ENCODE measurements at places on chromosomes 12 and 14.

DNA sequence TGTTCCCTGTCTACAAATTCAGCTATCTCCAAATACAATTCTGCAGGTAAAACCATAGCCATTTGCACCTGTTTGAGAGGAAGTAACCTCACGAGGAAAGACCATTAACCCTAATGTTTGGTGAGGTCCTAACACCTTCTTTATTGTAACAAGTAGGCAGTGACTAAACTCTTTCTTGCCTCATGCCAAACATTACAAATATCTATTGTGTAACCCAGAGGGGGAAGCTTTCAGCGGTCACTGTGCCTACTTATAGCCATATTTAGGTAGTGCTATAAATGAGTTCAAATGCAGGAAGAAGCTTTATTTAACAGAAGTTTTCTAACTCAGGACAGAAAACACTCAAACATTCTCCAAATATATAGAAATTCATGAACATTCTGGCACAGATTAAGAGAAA is 252.7 kb downstream of the LRFN5 start:
- DNase-seq = no peak

GRCh38 chr12:81143057-81143456 is 65.2 kb downstream of the ACSS3 start:
- DNase-seq = no peak

- peak; percentile 19 for DNase-seq
Observed at GRCh38 chr14:105059035-105059924, 6.0 kb downstream of the GPR132 start.

GRCh38 chr12:98149270-98149669 is 366.1 kb upstream of the TMPO start:
- no peak for DNase-seq

- DNase-seq = no peak
Observed at GRCh38 chr12:92193063-92193462, 47.4 kb upstream of the BTG1 start.

GRCh38 chr12:30613119-30613830 is 82.4 kb downstream of the IPO8 start:
- no peak for DNase-seq

- no peak for DNase-seq
Observed at GRCh38 chr14:43896044-43896443, 611.0 kb downstream of the FSCB start.

DNA sequence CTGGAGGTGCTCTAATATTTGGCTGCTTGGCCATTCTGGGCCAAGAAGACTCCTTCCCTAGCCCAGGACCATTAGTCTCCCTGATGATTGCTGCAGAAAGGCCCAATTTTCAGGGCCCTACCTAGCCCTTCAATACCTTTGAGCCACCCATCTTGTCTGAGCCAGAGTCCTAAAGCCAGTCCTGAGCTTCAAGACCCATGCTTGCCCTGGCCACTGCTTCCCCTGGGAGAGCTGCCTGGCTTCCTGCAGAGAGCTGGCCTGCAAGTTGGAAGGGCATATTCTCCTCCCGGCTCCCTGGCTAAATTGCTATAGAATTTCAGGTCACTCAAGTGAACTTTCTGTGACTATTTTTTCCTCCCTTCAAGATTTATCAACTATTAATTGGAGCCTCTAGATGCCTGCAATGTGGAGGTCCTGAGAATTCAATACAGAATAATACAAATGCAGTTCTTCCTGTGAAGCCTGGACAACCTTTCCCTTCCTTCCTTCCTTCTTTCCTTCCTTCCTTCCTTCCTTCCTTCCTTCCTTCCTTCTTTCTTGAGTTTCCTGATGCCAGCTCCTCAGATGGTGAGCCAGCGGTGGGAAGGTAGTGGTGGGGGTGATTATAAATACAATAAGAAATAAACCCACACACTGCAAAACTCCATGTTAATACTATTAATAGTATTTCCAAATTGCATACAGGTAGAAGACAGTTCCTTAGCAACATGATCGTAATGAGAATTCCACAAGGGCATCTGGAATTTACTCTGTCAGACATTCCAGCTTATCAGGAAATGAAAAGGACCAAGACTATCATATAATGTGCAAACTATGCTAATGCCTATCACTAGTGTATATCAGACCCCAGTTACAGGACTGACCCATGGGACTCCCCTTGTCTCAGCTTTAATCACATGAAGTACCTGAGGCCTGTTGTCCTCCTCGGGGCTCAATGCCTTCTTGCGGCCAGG is 108.1 kb downstream of the ZFP36L1 start:
- peak; percentile 35 for DNase-seq

DNA sequence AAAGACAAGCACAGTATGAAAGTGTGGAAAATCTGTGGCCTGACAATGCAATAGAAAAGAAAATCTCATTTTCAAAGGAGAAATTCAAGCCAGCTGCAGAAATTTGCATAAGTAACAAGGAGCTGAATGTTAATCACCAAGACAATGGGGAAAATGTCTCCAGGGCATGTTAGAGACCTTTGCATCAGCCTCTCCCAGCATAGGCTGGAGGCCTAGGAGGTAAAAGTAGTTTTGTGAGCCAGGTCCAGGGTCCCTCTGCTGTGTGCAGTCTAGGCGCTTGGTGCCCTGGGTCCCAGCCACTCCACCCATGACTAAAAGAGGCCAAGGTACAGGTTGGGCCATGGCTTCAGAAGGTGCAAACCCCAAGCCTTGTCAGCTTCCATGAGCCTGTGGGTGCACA is 58.3 kb downstream of the TESPA1 start:
- DNase-seq = no peak

GRCh38 chr12:125528281-125528680 is 463.0 kb downstream of the AACS start:
- peak; percentile 65 for DNase-seq

GRCh38 chr12:41509271-41510055 is 321.3 kb downstream of the PDZRN4 start:
- no peak for DNase-seq

DNA sequence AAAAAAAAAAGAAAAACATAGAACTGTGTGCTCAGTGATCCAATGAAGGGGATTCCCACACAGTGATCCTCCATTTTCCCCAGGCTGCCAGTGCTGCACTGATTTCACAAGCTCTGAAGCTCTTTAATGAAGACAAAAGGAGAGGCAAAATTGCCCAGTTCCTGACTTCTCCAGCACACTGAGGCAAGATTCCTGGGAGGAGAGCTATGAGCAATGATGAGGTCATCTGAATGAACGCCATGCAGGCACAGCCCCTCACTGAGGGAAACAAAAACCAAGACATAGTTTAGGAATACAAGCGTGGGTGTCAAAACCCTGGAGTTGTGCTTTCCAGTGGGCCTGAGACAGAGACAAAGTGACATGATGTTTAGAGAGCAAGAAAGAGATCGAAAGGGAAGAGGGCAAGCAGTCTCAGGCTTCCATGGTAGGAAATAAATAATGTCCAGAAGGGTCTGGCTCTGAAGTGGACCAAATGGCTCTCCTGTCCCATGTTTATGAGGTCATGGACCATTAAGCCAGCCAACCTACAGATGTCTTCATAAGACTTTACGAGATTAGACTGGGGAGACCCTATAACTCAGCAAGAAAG is 40.9 kb upstream of the SMUG1 start:
- no peak for DNase-seq

GRCh38 chr12:3319723-3320492 is 171.1 kb upstream of the PRMT8 start:
- DNase-seq = no peak

DNA sequence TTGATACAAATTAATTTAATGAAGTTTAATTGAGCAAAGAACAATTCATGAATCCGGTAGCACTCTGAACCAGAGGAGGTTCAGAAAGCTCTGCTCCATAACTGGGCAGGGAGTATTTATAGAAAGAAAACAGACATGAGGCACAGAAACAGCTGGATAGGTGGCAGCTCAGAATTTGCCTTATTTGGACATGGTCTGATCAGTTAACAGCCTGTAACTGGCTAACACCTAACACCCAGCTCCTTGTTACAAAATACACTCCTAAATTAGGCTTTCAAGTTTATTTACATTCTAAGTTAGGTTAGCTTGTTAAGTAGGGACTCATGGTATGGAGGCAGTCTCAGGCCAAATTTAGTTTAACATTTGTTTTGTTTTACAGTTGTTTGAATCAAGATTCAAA is 67.8 kb upstream of the TMCC3 start:
- no peak for DNase-seq

DNA sequence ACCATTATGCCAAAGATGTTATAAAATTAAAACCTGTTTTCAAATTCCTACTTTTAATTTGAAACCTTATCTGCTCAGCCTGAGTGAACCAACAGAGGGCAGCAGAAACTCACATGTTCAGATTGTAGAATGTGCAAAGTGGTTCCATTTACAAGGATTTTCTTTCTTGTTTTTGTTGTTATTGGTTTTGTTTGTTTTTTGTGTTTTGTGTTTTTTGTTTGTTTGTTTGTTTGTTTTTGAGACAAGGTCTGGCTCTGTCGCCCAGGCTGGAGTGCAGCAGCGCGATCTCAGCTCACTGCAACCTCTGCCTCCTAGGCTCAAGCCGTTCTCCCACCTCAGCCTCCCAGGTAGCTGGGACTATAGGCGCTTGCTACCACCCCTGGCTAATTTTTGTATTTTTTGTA is 22.8 kb upstream of the GARIN2 start:
- DNase-seq = peak; percentile 71

GRCh38 chr14:76918782-76919394 is 92.7 kb downstream of the LRRC74A start:
- peak; percentile 86 for DNase-seq

- DNase-seq = no peak
Observed at GRCh38 chr12:38113991-38114390, 202.6 kb upstream of the ALG10B start.

GRCh38 chr12:80257920-80258319 is 158.6 kb downstream of the OTOGL start:
- DNase-seq = no peak

- DNase-seq = no peak
Observed at GRCh38 chr14:99699085-99699760, 15.1 kb downstream of the CYP46A1 start.

GRCh38 chr14:106026026-106026425 is 499.6 kb downstream of the TMEM121 start:
- no peak for DNase-seq

DNA sequence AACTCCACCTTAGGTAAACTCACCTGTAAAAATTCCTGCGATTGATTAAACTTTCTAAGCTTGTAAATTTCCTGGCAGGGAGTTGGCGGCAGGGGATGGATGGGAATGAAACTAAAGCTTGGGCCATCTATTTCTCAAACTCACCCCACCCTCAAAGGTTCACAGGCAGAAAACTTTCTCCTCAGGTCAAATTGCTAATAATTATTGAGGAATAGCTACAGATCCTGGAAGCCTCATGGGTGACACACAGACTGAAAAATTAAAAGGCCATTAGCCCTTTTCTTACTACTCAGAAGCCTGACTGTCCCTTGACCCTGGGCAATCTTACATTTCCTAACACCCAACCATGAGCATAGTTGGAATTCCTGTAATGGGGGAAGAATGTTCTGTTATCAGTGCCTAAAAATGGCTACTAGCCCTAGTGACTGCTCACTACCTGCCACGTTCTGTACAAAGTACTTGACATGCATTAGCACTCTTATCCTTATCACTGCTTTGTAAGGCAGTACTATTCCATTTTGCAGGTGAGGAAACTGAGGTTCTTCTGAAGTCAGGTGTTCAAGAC is 12.4 kb upstream of the SYNDIG1L start:
- DNase-seq = no peak

DNA sequence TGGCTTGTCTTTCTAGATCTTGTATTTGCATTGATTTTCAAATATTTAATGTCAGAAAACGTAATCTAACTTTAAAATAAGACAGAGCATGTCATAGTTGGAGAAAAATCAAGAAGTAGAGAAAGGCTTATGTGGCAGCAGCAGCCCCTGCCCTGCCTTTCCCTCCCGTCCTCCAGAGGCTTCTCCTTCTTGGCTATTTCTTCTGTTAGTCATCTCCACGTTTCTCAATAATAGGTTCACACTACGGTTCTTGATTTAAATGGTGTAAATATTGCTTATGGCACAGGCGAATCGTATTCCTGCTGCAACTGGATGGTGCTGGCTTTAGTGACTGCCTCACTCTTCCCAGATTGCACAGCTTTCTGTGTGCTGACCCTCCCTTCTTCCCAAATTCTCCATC is 42.8 kb downstream of the SLC8B1 start:
- DNase-seq = no peak

DNA sequence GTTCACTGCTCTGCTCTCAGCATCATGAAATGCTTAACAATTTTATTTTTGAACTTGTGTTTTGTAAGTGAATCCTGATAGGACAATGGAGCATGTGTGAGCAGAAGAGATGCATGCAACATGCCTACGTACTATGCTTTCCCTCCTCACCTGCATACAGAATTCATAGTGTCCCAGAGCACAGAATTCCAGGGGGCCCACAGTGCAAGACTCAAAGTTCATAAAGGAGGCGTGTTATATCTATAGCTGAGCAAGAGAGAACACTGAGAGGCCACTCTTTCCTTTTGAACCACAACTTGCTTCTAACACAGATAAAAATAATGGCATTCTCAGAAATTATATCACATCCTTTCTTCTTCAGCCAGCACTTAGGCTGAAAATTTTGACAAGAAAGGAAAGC is 28.8 kb downstream of the BHLHE41 start:
- no peak for DNase-seq

All from brain (organoid and tissue), 16 donors.